Skeletal muscle cell (primary cell): ENCODE measurements at places on chromosomes 2 and 18.

- no peak for DNase-seq
Measured at GRCh38 chr2:2779727-2780126, 448.7 kb upstream of the MYT1L start.

GRCh38 chr2:206208900-206209299 is 49.2 kb downstream of the EEF1B2 start:
- DNase-seq = no peak

- DNase-seq = no peak
Measured at GRCh38 chr2:16400127-16400623, 265.5 kb downstream of the CYRIA start.

DNA sequence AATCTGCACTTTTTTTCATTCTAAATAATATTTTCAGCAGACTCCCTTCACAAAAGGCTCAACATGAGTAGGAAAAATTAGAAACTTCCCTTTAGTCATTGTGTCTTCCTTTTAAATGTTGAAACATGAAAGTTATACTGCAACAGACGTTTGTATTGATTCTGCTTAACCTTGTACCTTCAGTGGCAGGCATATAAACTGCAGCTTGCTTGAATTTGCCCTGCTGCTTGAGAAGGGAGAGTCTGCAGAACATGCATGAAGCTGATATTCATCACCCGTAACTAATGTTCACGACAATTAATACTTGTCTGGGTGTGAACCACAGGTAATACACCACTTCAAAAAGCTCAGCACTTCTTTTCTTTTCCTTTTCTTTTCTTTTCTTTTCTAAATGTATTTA is 294.7 kb upstream of the LRP1B start:
- no peak for DNase-seq

DNA sequence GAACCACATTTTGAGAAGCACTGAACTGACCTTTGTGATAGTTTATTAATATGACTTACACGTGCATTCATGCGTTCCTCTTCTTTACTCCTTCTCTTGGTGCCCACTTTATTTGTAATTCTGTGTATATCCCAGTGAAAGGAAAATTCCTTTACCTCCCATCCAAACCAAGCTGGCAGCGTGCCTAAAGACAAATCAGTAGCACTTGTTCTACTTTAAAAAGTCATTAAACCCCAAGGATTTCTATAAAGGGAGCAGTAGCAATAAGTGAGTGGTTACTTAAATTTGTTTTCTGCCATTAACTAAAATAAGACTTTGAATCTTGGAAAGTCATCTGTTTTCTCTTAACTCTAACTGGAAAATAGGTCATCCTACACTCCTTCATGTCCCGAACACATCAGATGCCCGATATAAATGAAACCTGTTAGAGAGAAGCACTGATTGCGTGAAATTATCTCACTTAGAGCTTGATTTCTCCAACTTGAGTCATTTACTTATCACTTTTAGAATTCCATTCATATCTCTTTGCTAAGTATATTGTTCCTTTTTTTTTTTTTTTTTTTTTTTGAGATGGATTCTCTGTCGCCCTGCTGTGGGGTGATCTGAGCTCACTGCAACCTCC is 10.7 kb downstream of the PIK3C3 start:
- no peak for DNase-seq

GRCh38 chr2:174259981-174260380 is 11.6 kb upstream of the OLA1 start:
- DNase-seq = peak; percentile 85

DNA sequence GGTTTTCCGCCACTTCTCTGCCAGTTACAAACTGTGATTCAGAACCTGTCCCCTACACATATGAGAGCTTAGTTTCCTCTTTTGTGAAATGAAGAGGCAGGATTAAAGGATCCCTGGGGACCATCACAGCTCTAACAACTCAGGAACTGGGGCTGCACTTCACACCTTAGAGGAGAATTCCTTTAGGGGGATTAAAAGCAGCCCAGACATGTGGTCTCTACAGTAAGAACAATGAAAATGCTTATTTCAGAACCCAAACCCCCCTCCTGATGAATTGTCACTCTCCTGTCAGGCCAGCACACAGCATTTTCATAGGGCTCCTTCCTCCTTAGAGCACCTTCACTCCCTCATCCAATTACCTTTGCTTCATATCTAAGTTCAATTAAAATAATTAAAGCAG is 101.5 kb upstream of the NEDD4L start:
- no peak for DNase-seq

- peak; percentile 30 for DNase-seq
Measured at GRCh38 chr18:49277395-49278036, 182.9 kb downstream of the DYM start.

- no peak for DNase-seq
Measured at GRCh38 chr2:98408155-98408554, 36.5 kb upstream of the INPP4A start.

- DNase-seq = no peak
Measured at GRCh38 chr2:200649724-200650123, 63.9 kb downstream of the AOX1 start.

DNA sequence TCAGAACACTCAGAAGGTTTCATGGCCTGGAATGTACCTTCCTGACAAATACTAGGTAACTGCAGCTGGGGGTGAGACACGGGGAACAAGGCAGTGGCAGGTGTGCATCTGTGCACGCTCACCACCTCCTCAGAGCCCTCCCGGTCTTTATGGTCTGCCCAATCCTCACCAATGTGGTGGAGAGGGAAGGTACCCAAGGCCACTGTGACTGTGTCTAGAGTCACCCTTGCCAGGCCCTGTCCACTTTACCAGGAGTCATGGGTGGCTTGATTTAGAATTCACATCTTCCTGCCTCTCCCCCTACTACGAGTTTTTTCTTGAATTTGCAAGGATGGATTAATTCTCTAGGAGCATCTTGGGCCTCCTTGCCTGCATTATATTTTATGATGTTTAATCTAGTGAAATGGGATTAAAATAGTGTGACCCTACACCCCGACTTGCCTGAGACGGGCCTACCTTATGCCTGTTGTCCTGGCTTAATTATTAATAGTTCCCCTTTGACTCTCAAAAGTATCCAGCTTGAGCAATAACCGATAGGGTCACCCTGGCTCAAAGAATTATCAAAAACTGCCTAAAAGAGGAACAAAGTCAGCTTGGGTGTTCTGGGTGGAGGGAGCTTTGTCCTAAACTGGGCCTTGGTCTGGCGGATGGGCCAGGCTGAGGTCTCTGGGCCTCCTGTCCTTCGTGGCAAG is 56.5 kb downstream of the ACAA2 start:
- DNase-seq = no peak

DNA sequence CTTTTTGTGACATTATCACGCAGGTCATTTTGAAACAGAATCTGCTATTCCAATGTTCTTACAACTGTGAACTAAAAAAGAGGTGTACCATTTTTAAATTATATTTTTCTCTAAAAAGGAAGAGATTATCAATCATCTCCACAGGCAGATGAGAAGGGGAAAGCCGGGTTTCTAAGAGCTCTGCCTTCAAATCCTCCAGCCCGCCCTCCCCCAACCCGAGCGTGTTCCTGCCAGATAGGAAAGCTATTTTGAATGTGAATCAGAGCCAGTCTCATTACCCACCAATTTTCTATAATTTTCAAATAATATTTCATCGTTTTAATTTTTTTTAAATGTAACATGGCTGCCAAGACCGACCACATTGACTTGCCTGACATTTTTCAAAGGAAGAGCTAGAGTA is 65.9 kb downstream of the KCNF1 start:
- no peak for DNase-seq

DNA sequence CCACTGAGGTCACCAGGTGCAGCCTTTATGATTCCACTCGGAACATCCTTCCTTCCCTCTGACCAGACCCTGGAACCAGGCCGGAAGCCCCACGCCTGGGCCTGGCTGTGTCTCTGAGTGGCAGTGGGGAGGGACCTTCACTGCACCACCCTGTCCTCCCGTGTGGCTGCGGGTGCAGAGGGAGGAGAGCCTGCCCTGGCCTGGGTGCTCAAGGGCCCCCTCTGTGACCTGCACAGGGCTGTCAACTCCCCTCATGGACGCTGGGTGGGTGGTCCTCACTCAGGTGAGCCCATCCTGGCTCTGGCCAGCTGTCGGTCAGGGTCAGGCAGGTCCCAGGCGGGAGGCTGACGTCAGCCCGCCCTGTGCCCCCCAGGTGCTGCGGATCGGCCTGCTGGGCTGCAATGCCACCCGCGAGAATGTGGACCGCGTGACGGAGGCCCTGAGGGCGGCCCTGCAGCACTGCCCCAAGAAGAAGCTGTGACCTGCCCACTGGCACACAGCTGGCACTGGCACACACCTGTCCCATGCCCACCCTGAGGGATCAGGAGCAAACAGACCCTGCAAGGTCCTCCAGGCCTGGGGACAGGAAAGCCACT is 9.8 kb downstream of the AGXT start:
- no peak for DNase-seq

- peak; percentile 17 for DNase-seq
Measured at GRCh38 chr2:4937550-4937949, 754.6 kb upstream of the SOX11 start.

DNA sequence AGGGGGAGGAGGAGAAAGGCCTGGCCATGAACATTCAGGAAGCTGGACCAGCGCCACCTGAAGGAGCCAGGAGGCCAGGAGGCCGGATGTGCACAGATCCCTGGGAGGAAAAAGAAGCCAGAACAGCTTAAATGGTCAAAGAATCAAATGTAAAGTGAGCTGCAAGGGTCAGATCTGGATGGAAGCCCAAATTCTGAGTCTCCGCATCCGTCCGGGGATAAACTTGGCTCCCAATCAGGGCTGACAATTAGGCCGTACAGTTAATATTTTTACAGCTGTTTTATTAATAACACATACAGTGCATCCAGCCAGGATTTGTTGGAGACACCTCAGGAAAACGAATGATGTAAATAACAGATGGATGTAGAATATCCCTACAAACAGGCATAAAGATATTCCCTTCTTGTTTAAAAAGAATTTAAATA is 495.1 kb upstream of the TCF4 start:
- DNase-seq = peak; percentile 61

DNA sequence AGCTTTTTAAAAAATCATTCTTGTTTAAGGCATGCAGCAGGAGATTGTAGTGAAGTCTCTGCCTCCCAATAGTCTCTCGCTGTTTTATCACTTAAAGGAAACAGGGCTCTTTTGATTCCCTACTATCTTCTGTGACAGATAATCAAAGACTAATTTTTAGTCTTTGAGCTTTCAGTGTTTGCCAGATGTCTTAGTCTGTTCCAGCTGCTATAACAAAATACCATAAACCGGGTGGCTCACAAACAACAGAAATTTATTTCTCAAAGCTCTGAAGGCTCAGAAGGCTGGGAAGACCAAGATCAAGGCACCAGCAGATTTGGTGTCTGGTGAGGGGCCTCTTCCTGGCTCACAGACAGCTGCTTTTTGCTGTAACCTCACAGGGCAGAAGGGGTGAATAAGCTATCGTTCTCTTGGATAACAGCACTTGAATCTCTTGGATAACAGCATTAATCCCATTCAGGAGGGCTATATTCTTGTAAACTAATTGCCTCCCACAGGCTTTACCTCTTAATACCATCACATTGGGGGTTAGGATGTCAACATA is 37.8 kb upstream of the STAT4 start:
- no peak for DNase-seq

GRCh38 chr2:229273723-229274338 is 2.7 kb upstream of the PID1 start:
- peak; percentile 55 for DNase-seq

GRCh38 chr2:100959225-100959880 is 42.7 kb upstream of the RPL31 start:
- no peak for DNase-seq

GRCh38 chr18:22228976-22229375 is 59.6 kb downstream of the GATA6 start:
- no peak for DNase-seq

DNA sequence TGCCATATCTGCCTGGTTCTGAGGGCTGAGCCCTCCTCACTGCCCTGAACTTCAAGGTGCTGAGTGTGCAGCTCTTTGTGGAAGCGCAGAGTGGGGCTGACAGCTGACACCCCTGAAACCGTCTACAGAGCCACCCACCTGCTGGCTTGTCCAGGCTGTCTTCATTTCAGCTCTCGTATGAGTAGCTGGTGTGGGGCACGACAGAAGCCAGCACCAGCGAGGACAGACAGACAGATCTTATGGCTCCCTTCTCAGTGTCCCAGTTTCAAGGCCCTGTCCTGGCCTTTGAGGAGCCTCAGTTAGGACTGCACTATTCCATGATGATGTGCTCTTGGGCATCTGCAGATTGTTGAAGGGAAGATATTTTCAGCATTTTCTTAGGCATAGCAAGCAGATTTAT is 287.1 kb downstream of the SLC4A3 start:
- DNase-seq = no peak

GRCh38 chr2:160043265-160043664 is 19.1 kb downstream of the PLA2R1 start:
- no peak for DNase-seq

- DNase-seq = no peak
Measured at GRCh38 chr18:46917108-46917802, at the start of the genes KATNAL2 and PIAS2. KATNAL2 (plus strand) TSS chr18:46917602; CDS start chr18:46946873, 29,271 bp downstream. PIAS2 (minus strand) TSS chr18:46917507; CDS start chr18:46917345, 162 bp downstream.

GRCh38 chr18:78892721-78893120 is 86.9 kb upstream of the SALL3 start:
- no peak for DNase-seq

GRCh38 chr2:169511818-169512217 is 2.3 kb downstream of the KLHL41 start:
- DNase-seq = no peak

DNA sequence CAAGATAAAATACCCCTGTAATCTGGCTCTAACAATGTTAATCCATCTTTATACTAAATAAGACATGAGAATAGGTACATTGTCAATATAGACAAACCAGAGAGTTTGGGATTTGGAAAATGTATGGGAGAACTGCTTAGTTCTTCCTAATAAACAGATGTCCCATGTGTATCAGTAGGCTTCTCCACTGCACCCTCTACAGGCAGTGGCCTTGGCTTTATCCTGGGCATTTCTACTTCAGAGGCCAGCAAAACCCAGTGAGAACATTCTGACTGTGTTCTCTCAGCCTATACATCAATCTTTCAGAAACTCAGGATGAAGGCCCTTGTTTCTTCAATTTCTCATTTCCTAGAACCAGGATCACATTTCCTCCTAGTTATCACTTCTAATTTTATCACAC is 1167.5 kb upstream of the ACVR2A start:
- DNase-seq = no peak

DNA sequence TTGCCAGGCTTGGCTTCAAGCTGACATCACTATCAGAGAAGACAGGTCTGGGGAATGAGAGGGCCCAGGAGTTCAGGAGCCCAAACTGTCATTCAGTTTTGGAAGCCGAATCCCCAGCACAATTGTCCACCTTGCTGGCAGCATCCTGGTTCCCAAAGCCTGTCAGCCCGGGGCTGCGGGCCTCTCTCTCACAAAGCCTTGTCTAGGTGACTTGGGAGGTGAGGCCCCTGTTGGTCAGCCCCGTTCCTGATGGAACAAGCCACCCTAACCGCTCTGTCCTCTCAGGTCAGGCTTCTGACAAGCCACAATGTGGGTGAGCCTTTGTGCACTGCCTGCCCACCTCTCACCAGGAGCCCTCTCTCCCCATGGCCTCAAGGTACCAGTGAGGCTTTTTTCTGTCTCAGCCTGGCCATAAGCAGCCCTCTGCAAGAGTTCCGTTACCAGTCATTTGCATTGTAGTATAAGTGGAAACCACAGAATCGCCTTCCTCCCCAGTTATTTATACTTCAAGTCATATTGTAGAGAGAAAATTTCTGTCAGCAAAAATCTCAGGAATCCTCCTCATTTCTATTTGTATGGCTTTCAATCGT is 100.6 kb downstream of the MSH2 start:
- DNase-seq = no peak

GRCh38 chr2:44392338-44392943 is 30.7 kb downstream of the CAMKMT start:
- no peak for DNase-seq
